ENCODE measurements at places on chromosomes 1 and 21.

- no peak for DNase-seq
Observed at GRCh38 chr1:230109895-230110667, 43.0 kb downstream of the GALNT2 start.

DNA sequence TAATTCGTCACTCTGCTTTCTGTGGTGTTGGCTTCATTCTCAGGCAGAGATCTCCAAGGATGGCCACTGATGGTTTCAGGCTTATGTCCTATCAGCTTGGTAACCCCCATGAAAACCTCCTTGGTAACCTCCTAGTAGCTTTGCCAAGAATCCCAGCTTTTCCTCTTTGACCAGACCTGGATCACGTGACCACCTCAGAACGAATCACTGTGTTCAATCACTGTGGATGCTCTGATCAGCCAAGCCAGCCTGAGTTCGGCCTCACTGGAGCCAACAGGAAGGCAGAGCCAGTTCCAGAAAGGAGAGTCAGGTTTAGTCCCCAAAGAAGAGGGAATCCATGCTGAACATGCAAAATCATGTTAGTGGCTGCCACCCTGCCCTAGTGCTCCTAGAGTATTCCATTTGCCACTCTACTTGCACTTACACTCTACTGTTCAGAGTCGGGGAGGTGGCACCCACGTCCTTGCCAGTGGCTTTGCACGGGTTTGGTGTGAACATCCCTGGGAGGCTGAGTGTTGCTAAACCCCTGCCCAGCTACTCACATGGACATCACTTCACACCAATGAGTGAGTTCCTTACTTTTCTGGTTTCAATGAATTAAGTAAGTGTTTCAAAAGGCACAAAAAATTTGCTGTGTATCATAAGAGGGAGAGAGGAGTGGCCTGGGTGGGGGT lies 33.5 kb upstream of the SSBP3 start:
- no peak for DNase-seq

DNA sequence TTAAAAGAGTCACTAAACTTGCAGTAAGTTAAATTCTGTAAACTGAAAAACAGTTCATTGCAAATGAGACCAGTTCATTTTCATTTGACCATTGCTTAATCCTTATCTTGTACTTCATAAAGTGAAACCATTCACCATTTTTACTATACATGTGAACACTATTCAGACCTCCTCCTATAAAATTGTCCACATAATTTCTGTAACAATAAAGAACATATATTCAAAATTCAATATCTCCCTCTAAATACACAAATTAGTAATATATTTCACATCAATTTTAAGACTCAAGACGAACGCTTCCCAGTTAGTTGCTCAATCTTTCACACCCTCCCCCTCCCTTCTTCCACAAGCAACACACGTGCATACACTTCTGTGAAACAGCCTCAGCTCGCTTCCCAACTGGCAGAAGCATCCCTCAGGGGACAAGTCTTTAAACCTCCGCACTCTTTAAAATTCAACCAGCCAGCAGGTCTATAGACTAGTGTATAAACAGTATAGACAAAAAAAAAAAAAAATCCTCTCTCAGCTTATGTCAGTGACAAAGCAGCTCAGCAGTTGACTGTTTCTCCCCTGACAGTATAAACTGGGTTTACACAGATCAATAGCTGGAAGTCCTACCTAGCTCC lies 99.6 kb downstream of the DENND1B start:
- no peak for DNase-seq

- DNase-seq, result no peak
Observed at GRCh38 chr1:72439036-72439435, 156.7 kb upstream of the NEGR1 start.

- peak; percentile 90 for DNase-seq
Observed at GRCh38 chr1:36703526-36704208, 221.0 kb upstream of the CSF3R start.

- peak; percentile 72 for DNase-seq
Observed at GRCh38 chr1:151458802-151459330, 428 bp downstream of the POGZ start.

DNA sequence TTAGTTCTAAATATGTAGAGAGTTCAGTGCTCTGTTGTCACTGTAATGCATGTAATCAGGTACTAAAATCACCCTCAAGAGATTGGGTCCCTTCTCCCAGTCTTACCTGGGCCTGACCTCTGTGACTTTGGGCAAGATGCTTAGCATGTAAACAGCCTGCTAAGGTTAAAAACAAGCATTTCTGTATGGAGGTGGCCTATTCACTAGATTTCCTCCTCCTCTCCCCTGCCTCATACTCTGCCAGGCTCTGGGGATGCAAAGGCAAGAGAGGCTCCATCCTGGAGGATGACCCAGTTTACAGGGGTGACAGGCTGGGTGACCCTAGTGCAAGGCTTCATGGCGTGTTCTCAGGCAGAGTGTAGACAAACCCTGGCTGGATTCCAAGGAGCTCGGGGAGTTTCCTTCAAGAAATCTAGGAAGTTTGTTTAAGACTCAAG lies 28.8 kb downstream of the VANGL2 start:
- DNase-seq, result no peak

DNA sequence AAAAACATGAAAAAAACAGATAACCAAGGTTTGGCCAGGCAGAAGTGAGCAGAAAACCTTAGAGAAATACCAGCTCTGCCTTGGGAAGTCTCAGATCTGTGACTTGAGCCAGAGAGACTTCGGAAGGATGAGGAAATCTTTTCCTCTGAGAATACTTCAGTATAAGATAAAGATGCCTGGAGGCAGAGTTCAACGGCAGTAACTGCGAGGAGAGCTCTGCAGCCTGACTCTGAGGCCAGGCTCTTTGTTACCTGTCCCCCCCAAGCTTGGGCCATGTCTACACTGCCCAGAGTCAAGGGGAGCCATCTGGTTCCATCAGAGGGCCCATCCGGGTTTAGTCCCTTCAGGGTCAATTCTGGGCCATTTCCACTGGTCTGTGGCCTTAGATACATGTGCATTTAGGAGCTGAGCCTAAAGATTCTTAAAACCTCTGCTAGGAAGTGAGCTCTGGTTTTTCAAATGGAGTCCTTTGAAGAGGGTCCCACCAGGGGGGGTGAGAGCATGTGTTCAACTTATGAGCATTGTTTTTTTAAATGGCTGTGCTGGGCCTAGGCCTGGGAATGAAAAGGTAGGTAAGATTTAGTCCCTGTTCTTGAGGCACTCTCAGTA lies 8.7 kb downstream of the KIRREL1 start:
- DNase-seq, result no peak

DNA sequence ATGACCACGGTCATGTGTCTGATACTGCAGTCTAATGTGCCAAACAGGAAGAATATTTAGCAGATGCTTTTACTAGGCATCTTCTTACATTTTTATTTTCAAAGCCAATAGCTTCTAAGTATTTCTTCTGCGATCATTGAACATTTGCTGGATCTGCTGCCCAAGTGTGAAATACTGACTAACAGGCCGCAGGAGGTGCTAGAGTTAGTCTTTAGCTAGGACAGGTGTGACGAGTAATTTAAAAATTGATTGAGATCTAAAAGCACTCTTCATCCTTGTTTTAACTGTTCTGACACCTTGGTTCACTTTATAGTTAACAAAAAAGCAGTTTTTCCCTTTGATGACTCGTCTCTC lies 748 bp upstream of the FAM78B start:
- no peak for DNase-seq

GRCh38 chr1:175689396-175689795 lies 54.0 kb downstream of the TNR start:
- DNase-seq, result no peak

- no peak for DNase-seq
Observed at GRCh38 chr1:12617511-12617900, 504 bp downstream of the DHRS3 start.

- DNase-seq, result no peak
Observed at GRCh38 chr1:236893626-236894545, 98.8 kb downstream of the MTR start.

DNA sequence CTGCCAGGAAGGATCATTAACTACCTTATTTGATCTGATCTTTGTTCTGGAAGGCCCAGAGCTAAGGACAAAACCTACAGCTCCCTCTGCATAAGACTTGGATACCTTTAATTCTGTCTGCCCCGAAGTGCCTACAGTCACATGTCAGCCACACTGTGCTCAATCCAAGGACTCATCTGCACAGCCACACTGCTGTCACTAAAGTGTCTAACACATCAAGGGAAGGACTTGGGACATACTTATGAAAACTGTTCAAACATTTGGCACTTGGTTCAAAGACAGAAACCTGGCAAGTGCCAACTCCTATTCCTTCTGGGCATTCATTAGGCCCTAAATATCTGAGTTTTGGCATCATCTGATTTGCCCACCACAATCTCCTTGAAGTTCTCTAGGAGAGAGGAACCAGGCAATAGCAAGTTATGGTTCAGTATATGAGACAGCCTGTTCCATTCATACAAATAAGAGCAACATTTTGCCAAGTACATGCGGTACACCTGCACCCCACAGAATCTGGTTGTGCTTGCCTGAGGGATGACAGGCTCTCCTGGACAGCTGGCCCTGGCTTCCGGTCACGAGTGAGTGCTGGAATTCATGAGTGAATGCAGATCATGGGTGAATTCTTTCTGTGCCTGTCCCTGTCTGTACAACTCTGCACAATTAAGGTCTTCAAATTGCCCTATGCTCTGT lies 105.9 kb downstream of the KCNK1 start:
- DNase-seq, result no peak

DNA sequence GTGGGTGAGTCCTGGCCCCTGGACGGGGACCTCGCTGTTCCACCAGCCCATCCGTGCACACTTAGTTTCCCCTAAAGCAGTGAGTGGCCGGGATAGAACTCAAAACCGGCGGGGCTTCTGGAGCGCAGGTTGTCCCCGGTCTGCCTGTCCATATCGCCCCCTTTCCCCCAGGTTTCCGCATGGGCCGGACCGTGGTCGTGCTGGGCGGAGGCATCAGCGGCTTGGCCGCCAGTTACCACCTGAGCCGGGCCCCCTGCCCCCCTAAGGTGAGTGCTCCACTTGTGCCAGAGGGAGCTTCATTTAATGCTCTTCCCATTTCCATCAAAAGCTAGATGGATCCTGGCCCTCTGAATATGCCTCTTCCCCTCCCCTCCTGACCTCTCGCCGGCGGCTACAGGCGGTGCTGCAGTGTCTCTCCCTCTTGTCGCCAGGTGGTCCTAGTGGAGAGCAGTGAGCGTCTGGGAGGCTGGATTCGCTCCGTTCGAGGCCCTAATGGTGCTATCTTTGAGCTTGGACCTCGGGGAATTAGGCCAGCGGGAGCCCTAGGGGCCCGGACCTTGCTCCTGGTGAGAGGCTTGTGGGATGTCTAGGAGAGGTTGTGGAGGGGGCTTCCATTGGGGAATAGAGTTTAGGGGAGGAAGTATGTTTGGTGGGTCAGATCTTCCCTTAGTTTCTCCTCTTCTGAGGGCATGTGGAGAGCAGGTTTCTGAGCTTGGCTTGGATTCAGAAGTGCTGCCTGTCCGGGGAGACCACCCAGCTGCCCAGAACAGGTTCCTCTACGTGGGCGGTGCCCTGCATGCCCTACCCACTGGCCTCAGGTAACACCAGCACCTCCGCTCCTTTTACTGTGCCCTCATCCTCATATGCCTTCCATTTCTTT lies 683 bp downstream of the PPOX start:
- DNase-seq, result peak; percentile 45

GRCh38 chr1:172777767-172778166 lies 118.9 kb downstream of the FASLG start:
- no peak for DNase-seq

- no peak for DNase-seq
Observed at GRCh38 chr1:22461100-22461499, 9.4 kb downstream of the ZBTB40 start.

DNA sequence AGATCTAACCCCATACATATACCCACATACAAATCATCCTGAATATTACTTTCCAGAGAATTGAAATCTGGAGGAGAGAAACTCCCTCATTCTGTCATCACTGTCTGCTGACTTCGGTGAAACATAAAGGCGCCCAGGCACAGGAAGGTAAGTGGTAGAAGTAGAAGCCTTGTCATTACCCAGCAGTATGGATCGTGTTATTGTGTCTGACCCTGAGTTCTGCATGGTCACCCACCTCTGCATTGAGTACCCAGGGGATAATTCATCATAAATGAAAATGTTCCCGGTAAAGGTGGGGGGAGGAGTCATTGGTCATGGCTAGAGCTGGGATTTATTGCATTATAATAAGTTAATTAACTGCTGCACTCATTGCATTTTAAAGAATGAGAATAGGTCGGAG lies 342.6 kb upstream of the PKN2 start:
- no peak for DNase-seq

DNA sequence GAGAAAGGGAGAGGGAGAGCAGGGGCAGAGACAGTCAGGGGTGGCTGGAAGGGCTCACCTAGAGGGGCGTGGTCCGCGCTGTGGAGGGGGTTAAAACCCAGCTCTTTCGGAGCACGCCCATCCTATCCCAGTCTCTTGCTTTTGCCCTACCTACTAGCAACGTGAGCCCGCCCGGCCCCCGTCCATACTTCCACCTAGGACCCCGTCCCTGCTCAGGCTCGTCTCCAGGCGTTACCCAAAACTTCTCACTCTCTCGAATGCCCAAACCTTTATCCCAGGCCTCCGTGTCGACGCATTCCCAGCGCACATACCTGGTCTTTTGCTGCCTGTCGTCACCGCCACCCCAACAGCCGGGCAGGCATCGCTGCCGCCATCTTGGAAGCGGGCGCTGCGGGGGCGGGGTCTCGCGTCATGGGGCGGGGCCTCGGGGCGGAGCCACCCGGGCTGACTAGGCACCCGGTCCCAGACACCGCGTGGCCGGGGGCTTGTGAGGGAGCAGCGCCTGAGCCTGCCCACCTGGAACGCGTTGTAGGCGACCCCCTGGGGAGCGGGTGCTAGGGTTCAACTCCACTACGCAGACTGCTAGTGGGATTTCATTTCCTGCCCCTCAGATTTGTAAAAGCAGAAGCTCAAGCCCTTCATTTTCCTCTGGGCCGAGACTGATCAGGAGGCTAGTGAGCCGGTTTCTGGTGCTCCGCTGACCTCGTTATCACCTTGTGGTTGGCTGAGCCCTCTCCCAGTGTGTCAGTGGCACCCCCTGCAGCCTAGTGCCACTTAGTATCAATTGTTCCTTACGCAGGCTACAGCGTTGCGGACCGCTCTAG lies at the start of gene B4GALT3:
Gene B4GALT3 (minus strand): TSS at position 396 of the 824 bp plus-strand sequence. CDS start 1,447 bp downstream, outside the sequence.
- DNase-seq, result peak; percentile 99

DNA sequence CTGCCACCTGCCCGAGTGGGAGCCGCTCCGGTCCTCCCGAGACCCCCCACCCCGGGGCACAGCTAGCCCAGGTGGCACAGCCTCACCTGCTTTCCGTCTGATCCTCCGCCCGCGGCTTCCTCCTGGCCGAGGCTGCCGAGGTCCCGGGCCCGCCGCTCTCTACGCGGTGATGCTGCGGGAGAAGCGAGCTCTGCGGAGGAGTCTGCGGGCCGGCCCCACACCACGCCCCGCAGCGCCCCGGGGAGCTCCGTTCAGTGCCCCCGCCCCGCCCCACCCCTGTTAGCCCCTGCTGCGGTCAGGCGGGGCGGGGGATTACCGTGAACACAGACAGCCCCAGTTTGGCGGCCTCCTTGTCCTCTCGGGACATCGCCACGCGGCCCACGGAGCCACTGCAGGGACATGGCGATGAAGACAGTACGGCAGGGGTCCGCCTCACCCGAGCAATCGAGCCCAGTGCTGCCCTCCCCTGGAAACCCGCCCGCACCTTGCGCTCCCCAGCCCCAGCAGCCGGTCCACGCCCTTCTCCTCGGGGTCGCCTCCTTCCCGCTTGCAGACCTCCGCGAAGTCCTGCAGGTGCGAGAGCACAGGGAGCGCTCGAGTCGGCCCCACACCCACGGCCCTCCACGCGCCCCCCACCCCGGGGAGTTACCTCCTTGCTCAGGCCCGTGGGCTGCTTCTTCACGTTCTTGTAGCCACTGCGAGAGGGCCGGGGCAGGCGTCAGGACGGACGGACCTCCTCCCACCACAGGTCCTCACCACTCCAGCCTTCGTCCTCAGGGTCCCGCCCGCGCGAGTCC lies 933 bp downstream of the C1orf35 start:
- peak; percentile 77 for DNase-seq

- DNase-seq, result peak; percentile 24
Observed at GRCh38 chr21:32844653-32845436, 73.3 kb upstream of the PAXBP1 start.

Measured in HEK293T (cell line).